ENCODE measurements at places on chromosomes 5 and 9.

- DNase-seq, result no peak
Measured at GRCh38 chr5:127824126-127824525, 120.9 kb downstream of the CCDC192 start.

- DNase-seq, result no peak
Measured at GRCh38 chr9:37986771-37987258, 82.2 kb downstream of the SHB start.

- no peak for DNase-seq
Measured at GRCh38 chr5:150144246-150144801, 11.3 kb downstream of the PDGFRB start.

DNA sequence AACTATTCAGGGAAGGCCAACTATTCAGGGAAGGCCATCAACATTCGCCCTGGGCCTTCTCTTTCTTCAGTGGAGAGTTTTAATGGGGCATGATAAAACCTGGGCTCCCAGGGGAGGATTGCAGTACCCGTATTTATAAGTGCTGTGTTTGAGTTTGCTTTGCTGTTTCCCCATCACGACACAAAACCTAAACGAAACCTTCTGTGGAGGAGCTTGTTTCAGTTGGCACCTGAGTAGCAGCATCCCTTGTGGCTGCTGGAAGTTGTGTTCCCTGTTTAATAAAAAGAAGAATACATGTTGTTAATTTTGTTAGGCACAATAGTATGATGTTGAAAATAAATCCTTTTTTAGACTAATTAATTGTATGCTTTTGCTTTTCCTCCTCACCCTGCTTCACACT is 8.3 kb downstream of the WDR31 start:
- DNase-seq, result no peak

- no peak for DNase-seq
Measured at GRCh38 chr9:5651246-5651645, 22.3 kb downstream of the RIC1 start.

- DNase-seq, result no peak
Measured at GRCh38 chr9:24451346-24451745, 94.4 kb downstream of the IZUMO3 start.

DNA sequence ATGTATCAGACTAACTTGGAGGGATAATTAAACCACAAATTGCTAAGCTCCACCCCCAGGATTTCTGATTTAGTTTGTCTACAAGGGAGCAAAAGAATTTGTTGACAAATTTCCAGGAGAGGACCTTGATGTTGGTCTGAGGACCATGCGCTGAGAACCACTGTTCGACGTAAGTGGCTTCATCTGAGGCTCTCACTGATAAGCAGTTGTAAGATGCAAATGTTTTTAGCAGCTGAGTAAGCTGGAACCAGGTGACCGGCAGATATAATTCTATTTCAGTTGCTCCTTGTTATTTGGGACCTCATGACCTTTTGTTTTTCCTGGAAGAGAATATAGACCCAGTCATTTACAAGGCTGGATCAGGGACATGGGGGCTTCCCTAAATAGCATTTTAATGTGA is 14.1 kb upstream of the SPINK1 start:
- no peak for DNase-seq

DNA sequence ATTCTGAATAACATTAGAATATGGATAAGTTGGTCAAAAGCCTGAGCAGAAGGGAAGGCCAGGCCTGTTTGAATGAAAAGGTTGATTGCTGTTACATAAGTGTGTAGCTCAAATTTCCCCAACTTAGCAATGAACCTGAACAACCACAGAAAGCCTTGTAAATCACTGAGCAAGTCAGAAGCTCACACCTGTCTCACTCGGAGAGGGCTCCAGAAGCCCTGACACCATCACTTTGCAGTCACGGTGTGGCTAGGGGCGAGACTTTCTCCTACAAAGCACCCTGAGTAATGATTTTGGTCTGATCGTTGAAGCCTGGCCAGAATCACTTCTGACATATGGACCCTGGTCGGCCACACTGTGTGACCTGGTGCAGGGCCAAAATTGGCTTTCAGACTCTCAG is 62.0 kb downstream of the MTX3 start:
- no peak for DNase-seq

- DNase-seq, result no peak
Measured at GRCh38 chr9:107144475-107144874, 138.6 kb upstream of the RAD23B start.

DNA sequence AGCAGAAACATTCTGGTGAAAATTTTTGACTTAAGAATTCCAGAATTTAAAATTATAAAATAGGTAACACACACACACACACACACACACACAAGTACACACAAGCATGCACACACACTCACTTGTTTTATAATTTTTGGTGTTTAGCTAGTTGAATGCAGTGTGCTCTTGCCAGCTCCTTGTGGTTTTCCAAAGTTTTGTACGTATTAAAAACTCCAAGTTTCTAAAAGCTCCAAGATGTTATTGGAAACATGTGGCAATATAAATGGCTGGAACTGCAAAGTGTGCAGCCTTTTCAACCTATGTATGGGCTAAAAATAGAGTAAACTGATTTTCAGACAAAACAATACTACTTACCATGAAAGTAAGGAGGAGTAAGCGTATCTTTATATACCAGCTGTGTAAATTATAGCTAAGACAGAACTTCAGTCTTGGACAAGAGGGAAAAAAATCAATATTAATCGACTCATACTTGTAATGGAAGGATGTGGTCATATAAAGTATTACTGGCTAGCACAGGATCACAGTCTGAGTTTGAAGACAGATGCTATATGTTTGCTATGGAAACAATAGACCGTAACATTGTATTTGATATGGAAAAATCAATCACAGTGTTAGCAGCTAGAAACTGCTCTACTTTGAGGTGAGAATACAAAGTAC is 727.1 kb upstream of the GRAMD2B start:
- no peak for DNase-seq

DNA sequence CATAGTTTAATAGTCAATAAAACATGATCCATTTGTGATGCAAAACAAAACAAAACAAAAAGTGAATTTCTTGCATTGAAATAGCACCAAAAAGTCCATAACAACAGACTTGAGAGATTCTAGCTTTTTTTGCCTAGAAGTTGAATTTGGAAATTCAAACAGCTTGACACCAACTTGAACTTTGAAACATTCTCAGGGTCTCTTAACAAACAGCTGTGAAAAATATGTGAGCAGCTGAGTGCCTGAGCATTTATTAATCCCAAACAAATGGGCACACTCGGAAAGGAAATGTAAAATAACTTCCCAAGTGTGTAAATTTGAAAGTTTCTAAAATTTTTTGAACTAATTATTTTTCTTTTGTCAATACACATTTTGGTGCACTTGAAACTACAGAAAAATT is 56.0 kb upstream of the HMHB1 start:
- no peak for DNase-seq

GRCh38 chr5:142314109-142314508 is 10.7 kb downstream of the SPRY4 start:
- no peak for DNase-seq

DNA sequence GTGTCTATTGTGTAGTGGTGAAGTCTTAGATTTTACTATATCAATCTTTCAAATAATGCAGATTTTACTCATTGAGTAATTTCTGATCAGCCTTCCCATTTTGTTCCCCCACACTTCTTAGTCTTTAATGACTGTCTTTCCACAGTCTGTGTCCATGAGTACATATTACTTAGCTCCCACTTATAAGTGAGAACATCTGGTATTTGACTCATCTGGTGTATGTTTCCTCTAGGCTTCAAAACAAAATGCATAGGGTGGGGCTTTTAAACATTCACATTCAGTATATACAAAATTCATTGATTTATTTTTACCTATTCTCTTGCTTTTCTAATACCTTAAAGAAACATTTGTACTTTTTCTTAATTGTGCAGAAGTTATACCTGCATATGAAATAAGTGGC is 513.0 kb downstream of the MTRR start:
- no peak for DNase-seq

- no peak for DNase-seq
Measured at GRCh38 chr5:125109293-125109692, 362.9 kb upstream of the ZNF608 start.

DNA sequence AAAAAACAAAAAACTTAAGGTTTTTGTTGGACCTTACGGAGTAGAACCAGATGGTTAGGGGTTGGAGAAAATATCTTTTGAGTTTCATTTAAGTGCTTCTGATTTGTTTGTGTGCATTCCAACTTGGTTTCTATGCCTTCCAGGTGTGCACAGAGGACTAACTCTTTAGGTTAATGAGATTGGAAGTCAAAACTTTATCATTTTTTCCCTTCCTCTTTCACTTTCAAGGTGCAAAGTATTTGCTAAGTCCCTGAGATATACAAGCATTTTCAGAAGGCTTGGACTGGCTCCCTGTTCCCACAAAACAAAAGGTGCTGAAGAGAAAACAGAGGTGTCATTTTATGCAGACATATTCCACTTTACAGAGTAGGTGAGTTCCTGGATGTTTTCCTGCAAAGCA is 30.3 kb upstream of the CER1 start:
- DNase-seq, result no peak

GRCh38 chr5:1003296-1003937 is 5.2 kb upstream of the NKD2 start:
- DNase-seq, result no peak

- DNase-seq, result no peak
Measured at GRCh38 chr5:13955896-13956295, 11.4 kb upstream of the DNAH5 start.

GRCh38 chr5:169301986-169302385 is 1.0 kb upstream of the SLIT3 start:
- no peak for DNase-seq

GRCh38 chr5:145887976-145888574 is 15.3 kb upstream of the GRXCR2 start:
- DNase-seq, result no peak

DNA sequence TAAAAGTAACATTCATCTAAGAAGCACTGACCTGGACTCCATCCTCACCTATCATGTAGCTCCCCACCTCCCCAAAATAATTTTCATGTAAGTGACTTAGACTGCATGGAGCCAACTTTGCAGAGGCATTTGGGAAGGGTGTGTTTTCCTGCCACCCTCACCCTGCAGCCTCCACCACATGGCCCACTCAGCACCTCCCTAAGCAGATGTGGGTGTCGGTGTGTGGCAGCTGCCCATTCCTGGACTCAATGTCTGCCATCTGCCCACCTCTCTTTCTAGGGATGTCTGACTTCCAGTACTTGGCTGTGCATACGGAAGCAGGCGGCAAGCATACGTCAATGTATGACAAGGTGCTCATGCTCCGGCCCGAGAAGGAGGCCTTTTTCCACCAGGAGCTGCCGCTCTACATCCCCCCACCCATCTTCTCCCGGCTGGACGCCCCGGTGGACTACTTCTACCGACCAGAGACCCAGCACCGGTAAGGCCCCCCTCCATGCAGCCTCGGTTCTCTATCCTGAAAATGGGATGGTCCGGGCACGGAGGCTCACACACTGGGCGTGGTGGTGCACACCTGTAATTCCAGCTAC is 12.7 kb downstream of the GTF3C5 start:
- no peak for DNase-seq

DNA sequence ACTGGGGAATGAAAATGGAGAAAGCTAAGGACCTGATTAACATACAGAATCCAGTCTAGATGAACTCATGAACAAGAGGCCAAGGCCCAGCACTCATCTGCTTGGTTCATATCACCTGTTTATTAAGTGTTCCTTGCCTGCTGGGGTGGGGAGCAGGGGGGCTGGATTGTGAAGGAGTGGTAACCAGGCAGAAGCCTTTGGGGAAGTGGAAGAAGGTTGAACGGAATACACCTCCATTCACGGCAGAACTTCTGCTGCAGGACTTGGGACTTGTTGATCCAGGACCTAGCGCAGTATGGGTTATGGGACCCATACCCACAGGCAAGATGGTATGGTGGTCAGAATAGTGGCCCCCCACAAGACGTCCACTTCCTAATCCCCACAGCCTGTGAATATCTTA is 8.8 kb upstream of the SEPTIN8 start:
- no peak for DNase-seq

DNA sequence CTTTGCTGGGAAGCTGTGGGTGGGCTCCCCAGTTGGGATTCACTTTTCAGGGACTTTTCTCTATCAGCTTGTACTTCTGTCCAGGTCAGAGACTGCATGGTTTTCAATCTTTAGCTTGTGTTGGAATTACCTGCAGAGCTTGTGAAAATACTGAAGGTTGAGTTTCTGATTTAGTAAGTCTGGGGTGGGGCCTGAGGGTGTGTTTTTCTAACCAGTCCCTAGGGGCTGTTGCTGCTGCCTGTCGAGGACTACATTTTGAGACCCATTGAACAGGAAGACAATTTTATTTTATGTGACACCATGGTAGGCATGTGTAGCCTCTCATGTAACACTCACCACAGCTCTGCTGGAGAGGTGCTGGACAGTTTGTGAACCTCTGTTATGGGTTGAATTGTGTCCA is 14.7 kb upstream of the MLANA start:
- no peak for DNase-seq

DNA sequence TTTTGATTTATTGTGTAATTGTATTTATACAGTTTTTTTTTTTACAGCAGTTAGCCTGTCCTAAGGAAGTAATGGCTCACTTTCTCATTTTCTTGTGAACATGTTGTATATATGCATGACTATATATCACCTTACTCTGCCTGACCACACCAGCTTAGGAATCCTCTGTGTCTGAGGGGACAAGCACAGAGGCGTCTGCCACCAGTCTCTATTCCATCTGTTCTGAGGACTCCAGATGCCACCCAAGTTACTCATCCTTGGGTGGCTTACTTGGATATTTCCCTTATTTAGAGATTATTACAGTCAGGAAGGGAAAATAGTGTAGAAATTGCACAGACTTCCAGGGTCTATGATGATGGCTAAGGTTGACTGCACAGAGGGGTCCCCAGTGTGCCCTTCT is 256.3 kb upstream of the C9orf72 start:
- no peak for DNase-seq

All from stimulated activated CD8-positive, alpha-beta memory T cell treated with anti-CD3 and anti-CD28 coated beads, Interleukin-4, amount 100 ng/mL, for 1 hour (primary cell).